ENCODE measurements at places on chromosomes 1 and 21.

DNA sequence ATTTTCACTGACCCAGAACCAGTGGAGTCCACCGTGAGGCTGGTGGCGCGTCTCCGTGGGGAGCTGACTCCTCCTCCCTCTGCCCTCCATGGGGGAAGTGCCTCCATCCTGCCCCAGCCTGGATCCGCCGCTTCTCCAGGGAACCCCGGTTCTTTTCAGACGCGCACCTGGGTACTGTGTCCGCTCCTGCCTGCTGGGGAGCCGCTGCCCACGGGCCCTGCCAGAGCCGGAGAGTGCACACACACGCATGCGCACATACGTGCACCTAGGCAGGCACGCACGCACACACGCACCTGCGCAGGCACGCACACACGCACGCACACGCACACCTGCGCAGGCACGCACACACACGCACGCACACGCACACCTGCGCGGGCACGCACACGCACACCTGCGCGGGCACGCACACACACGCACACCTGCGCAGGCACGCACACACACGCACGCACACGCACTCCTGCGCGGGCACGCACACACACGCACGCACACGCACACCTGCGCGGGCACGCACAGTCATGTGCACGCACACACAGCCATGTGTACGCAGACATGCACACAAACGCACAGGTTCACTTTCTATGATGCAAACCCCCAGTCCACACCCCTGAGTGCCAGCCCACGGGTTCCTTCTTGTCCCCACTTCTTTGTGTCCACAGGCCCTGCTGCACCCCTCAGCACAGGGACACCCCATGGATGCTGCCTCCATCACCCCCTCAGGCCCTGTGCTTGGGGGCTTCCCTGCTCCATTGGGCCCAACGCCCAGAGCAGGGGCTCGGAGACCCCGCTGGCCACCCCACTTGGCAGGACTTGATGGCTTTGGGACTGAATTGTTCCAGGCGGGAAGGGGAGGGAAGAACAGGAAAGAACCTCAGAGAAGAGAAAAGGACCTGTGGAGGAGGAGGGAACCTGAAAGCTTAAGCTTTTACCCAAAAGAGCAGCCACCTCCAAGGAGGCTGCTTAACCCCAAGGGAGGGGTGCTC is 42.7 kb downstream of the MORN1 start:
- no peak for DNase-seq

DNA sequence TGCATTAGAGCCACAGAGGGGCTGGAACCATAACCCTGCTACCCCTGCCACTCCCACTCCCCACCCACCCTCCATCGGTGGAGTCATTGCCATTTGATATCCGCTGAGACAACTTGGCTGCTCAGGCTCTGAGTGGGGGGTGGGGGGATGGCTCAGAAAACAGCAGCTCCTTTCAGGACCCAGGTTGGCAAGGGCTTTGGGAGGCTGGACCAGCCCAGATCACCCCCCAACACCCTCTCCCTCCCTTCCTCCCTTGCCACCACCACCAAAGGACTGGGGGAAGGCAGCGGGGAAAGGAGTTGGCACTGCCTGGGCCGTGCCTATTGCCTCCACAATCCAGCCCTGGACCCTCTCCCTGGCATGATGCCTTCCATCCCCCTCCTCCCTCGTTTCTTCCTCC is 1.7 kb downstream of the KCNJ10 start:
- DNase-seq, result peak; percentile 61

GRCh38 chr1:108512239-108513043 is 47.5 kb upstream of the EEIG2 start:
- DNase-seq, result no peak

DNA sequence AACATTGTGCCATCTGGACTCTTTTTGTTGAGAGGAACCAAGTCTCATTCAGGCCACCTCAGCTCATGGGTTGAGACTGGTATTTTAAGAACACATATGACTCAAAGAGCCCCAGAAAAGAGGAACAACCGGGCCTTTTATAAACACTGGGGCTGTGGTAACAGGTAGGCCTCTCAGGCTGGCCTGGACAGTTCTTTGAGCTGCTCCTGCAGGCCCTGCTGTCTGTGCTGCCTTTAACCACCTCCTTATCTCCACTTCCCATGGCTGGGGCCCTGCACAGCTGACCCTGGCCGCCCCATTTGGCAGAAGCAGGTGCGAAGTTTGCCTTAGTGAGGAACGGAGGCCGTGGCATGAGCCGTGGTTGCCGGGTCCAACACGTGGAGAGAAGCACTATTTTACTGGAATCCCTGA is 163.3 kb downstream of the RHOU start:
- DNase-seq, result no peak

DNA sequence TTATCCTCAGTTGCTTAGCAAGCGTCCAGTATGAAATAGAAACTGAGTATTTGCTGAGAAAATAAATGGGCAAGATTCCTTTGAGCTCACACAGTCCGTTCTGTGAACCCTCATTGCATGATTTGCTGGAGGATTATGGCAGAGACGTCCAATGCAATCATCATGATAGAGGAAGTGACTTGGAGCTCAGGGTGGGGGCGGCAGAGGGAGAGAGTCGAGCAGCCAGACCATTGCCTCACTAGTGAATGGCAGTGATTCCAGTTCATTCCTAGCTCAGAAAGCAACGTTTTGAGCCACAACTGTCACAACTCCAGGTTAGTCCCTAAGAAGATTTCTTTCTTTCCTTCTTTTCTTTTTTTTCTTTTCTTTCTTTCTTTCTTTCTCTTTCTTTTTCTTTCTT is 27.5 kb upstream of the COL9A2 start:
- peak; percentile 4 for DNase-seq

DNA sequence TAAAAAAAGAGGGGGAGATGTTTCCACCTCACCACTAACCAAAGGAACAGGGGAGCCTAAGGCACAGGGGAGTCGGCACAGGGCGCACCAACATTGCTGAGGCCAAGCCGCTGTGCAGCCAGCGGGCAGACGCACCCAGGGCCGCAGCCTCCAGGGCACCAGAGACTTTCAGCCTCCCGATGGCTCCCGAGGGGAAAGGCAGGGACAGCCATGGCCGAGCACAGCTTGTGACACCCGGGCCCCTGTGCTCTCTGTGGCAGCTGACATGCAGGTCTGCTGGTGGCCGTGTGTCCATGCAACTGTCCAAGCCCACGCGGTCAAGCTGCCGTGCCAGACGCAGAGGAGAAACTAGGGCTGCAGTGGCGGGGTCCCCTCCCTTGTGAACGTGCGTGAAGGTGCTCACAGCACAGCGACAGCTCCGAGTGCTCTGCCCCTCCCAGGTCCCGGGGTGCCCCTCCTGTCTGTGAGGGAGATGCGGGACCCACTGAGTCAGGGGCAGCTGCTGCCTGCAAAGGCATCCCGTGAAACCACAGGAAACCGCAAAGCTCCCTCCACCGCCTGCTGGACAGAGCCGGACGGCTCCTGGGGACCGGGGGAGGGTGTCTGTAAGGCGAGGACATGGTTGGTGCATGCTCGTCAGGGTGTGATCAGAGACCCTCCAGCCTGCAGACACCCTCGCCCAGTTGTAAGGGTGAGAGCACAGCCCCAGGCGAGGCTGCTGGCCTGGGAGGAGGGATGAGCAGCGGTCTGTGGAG is 2.5 kb downstream of the KRTAP10-11 start:
- no peak for DNase-seq

DNA sequence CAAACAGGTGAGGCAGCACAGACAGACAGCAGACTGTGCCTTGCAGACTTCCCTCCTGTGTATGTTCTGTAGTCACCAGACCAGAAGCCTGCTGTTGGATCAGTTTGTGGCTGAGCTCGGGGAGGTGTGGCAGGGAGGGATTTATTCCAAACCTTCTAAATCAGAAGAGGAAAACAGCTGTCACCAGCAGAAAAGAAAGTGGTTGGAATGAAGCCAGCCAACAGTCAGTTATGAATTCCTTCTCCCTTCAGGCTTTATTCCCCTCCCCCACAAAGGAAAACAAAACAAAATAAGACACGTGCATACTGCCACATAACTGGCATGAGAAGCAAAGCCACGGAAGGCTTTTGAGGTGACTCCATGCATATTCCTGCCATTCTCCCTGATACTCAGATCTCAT is 19.0 kb upstream of the PIGV start:
- DNase-seq, result no peak

GRCh38 chr1:226063977-226064815 is 1.7 kb downstream of the H3-3A start:
- no peak for DNase-seq

DNA sequence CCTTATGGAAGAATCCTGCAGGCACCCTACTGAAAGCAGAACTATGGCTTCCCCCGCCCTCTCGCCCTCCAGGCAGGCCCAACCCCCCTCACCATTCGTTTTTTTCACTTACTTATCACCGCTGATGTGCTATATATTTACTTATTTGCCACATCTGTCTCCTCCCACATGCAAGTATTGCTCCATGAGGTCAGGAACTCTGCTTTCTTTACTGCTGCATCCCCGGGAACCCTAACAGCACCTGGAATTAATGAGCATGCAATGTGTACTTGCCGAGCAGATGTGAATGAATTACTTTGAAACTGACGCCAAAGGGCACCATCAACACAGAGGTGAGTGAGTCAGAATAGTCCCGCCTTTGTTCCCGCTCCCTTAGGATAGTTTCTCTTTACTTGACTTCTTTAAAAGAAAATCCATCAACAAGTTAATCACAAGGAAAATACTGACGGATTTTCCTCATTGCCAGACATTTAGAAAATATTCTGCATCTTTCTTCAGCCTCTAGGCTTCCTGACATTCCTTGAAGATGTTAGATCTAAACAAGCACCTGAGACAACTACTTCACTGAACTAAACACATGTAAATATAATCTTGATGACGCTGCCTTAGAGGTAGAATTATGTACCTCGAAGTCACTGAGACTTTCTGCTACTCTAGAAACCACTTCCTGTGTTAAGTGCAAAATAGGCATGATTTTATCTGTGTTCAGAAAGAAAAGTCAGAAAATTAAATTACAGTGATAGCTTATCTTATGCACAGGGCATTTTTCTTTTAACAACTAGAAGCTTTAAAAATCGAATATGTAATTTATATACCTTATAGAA is 17.5 kb upstream of the RAB4A start:
- no peak for DNase-seq

DNA sequence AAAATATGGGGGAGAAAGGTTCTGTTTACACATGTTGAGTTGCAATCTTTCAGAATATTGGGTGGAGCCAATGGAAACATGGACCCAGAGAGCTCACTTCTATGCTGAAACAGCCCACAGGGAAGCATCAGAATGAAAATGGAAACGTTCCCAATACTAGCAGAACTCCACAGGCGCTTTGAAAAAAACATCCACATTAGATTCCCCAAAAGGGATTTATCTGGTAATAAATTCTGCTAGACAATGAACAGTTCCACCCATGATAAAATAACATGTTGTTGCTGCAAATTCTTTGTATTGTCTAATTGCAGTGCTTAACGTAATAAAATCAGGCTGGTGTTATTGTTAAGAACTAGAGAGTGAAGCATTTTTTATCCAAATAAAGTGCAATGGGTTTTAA is 197.0 kb downstream of the GABPA start:
- no peak for DNase-seq

GRCh38 chr1:194028002-194028401 is 841.6 kb upstream of the B3GALT2 start:
- no peak for DNase-seq

DNA sequence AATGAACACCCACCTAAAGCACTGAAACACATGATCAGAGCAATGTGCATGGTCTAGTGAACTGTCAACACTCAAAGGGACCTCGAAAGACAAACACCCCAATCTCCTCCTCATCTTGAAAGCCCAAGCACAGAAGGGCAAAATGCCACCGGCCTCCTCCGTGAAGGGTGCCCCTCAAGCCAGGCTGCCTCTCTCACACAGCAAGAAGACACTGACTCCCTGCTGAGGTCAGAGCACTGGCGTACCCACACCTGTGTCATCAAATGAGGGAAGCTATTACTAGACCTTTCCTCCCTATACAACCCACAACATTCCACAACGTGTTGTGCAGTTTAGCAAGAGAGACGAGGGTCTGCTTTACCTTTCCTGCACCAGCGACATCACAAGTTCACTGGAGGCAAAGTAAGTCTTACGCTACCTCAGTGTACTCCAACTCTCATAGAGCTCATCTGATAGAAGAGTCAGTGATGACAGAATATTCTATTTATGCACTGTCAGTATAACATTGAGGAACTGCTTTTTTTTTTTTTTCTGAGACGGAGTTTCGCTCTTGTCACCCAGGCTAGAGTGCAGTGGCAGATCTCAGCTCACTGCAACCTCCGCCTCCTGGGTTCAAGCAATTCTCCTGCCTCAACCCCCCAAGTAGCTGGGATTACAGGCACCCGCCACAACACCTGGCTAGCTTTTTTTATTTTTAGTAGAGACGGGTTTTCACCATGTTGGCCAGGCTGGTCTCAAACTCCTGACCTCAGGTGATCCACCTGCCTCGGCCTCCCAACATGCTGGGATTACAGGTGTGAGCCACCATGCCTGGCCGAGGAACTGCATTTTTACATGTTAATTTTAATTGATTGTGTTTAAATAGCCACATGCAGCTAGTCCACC is 3.3 kb downstream of the SH3BP5L start:
- no peak for DNase-seq

- DNase-seq, result no peak
These were observed 14.6 kb downstream of the MAB21L3 start for GRCh38 chr1:116125758-116126157.

DNA sequence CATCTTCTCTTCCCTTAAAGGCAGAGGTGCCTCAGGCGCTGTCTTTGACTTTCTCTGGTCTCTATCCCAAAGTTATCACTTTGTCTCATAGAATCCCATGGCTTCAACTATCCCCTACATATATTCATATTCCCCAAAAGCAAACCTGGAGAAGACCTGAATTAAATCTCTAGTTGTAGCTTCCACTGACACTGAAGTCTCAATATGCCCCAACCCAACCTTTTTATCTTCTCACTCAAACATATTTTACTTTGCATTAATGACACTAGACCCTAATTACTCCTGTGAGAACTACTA is 354.5 kb upstream of the DUSP10 start:
- DNase-seq, result no peak

GRCh38 chr21:36706951-36707762 is 8.2 kb downstream of the SIM2 start:
- DNase-seq, result no peak

GRCh38 chr1:187261637-187262036 is 432.9 kb downstream of the PLA2G4A start:
- no peak for DNase-seq

GRCh38 chr1:39416609-39417008 is 74.8 kb upstream of the BMP8A start:
- no peak for DNase-seq

DNA sequence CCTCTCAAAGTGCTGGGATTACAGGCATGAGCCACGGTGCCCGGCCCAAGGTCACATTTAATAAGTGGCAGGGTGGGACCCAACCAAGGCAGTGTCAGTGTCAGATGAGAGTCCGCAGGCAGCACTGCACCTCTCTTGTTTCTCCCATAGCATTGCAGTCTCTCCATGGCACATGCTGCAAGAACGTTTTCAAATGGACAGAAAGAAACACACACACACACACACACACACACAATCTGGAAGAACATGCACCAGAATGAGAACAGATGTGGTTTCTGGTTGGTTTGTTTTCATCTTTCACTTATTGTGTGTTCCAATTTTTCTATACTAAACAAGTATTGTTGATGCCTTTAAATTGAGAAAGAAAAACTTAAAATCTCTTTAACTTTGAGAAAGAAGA is 126.5 kb downstream of the SYF2 start:
- no peak for DNase-seq

All from anterior cingulate cortex (tissue), 58 donors.